ENCODE measurements at places on chromosomes 5 and 9. TPM values are rescaled to one million over a fixed set of nuclear protein-coding genes. Genes with fewer than 3 reads are reported as not detected.

The OR4F3 gene
- total RNA-seq: 0.32 TPM

The NKD2 gene
- total RNA-seq: 2.2 TPM

The HEMGN gene
- not detected for total RNA-seq

The CD274 gene
- total RNA-seq: 10.3 TPM

The CHSY3 gene
- 9.9 TPM for total RNA-seq

The GPR151 gene
- not detected for total RNA-seq

The WDR5 gene
- total RNA-seq: 22.0 TPM

The PCDHA13 gene
- under 0.01 TPM for total RNA-seq

The RMRP gene
- 163,599 TPM for total RNA-seq

The KCNN2 gene
- total RNA-seq: 2.6 TPM

The OR1L8 gene
- not detected for total RNA-seq

The OR1Q1 gene
- not detected for total RNA-seq

The SOHLH1 gene
- not detected for total RNA-seq

The FOXE1 gene
- under 0.01 TPM for total RNA-seq

The CRB2 gene
- total RNA-seq: under 0.01 TPM

The KYAT1 gene
- 6.8 TPM for total RNA-seq

The GABRA1 gene
- not detected for total RNA-seq

The KIAA0825 gene
- total RNA-seq: 9.5 TPM

The SAP30L gene
- 14.8 TPM for total RNA-seq

The UBTD2 gene
- 23.7 TPM for total RNA-seq

The TIMD4 gene
- not detected for total RNA-seq

The SLC45A2 gene
- not detected for total RNA-seq

The CDO1 gene
- 0.32 TPM for total RNA-seq

The QSOX2 gene
- total RNA-seq: 15.1 TPM

The LAMC3 gene
- total RNA-seq: 0.43 TPM

The GFRA3 gene
- total RNA-seq: not detected

The C5 gene
- 2.3 TPM for total RNA-seq

The CDKN2AIPNL gene
- 30.7 TPM for total RNA-seq

The PCDHGA5 gene
- 1.9 TPM for total RNA-seq

The CCDC69 gene
- total RNA-seq: 3.2 TPM

The OTP gene
- not detected for total RNA-seq

The MYMK gene
- total RNA-seq: not detected

The KCNV2 gene
- total RNA-seq: not detected

The IFNW1 gene
- total RNA-seq: not detected

The DMGDH gene
- 4.5 TPM for total RNA-seq

The GRXCR2 gene
- not detected for total RNA-seq
